AG04449 (cell line): ENCODE measurements at places on chromosomes 5 and 9.

- DNase-seq, result no peak
Observed at GRCh38 chr9:129379181-129379836, 201.2 kb upstream of the IER5L start.

DNA sequence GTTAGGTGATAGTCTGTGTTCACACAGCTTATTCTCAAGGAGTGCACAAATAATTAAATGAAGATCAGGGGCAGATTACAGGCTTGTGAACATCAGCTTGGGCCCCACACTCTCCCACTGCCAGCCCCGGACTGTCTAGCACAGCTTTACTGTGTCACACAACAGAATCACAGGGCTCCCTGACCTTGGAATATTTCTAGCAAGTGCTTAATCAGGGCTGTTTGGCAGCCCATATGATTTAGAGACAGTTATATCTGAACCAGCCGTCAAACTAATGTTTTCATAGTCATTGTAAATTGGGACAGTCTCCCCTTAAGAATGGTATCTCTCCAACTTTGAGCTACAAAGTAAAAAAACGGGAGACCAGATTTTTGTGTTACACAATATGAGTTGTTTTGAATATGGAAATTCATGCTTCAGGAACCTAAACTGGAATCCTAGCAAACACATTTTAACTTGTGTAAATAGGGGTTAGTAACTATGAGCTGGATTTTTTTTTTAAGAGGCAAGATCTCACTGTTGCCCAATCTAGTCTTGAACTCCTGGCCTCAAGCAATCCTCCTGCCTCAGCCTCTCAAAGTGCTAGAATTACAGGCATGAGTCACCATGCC is 517.6 kb downstream of the BNC2 start:
- no peak for DNase-seq

DNA sequence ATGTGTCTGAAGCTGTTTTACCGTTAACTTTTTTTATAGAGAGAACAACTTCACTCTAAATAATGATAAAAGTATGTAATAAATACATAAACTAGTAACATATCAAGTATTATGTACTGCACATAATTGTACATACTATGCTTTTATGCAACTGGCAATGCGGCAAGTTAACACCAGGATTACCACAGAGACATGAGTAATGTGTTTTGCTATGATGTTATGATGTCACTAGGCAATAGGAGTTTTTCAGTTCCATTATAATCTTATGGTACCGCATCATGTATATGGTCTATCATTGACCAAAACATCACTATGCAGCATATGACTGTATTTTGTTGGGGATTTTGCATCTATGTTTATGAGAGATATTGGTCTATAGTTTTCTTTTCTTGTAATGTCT is 326.4 kb upstream of the TARS1 start:
- DNase-seq, result no peak

GRCh38 chr5:102090770-102091169 is 205.3 kb downstream of the SLCO4C1 start:
- no peak for DNase-seq

- peak; percentile 89 for DNase-seq
Observed at GRCh38 chr5:177537389-177538361, 16.7 kb downstream of the FAM193B start.

DNA sequence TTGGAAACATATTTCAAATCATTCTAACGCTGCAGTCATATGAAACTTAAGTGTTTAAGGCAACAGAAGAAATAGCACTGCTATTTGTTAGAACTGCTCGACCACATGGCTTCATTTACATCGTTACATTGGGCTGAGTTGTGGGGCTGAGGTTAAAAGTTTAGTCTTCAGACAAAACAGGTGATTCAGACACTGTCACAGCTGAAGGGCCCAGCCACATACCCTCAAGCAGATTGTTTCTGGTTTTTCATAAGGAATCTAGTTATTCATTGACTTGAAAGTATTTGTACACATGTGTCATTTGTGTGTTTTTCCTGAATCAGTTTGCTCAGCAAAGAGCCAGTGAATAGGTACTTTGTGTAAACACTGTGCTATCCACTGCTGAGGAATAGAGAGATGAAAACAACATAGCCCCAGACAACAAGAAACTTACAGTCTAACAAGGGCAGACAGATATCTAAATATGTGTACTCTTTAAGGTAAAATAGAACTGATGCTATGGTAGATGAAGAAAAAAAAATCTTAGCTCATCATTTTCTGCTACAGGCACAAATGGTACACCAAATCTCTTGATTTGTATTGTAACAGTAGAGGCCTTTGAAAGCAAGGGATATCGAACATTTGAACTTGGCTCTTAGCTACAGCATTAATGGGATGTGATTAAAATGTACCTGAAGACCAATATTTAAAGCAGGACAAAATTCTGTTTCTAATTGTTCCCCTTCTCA is 357.6 kb upstream of the RPS23 start:
- peak; percentile 51 for DNase-seq

GRCh38 chr5:55039843-55040242 is 15.8 kb downstream of the GZMK start:
- DNase-seq, result no peak

DNA sequence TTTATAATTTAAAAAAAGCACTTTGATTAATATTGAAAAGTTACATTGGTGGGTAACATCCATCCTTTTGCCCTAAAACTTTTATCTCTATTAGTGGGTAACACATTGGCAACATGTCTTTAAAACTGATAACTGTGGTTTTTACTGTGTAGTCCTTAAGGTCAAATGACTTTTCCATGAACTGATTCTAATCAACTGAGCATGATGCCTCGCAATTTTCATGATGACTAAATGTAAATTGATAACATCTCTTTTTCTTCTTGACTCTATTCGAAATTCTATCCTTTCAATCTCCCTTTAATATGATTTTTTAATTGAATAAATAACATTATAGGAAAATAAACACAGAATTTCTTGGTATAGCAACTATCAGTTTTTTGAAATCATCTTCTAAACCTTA is 6.3 kb upstream of the IL5 start:
- DNase-seq, result no peak

- no peak for DNase-seq
Observed at GRCh38 chr5:56517011-56517416, 283.9 kb upstream of the ANKRD55 start.

GRCh38 chr5:131787736-131788135 is 9.1 kb downstream of the FNIP1 start:
- DNase-seq, result no peak

DNA sequence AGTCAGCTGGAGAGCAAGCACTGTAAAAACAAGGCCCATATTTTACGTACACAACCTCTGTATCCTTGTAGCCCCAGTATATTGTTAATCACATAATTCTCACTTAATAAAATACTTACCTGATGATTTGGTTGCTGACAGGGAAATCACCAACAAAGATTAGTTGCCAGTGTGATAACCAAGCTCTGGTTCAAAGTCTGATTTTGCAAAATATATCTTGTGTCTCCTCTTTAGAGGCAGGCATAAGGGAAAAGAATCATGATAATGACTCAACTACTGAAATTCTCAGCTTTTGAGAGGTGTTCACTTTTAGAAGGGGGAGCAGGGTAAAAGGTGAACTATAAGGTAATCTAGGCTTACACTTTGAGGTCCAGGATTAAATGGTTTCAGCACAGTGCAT is 351.1 kb upstream of the CD180 start:
- no peak for DNase-seq
